Central memory CD8-positive, alpha-beta T cell (primary cell): ENCODE measurements at places on chromosomes 2 and 18.
A peak's percentile ranks its signal among the peaks of the same experiment; 100 is the strongest.

DNA sequence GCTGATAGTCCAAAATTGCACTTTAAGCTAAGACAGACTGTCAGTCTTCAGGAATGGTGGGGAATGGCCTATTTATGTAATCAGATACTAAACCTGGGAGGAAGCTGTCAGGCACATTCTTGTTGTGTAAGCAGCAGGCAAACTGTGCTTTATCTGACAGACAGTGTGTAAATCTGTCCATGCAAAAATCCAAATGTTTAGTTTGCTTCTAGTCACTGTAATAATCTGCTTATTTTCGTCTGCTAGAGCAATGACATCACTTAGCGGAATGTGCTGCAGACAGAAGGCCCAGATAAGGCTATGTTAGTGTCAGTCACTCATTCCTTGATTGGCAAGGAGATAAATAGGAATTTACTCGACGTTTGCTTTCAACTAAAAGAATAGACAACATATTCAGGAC lies 263.5 kb downstream of the ZNF407 start:
- no peak for DNase-seq

GRCh38 chr2:28292491-28292890 lies 100.2 kb upstream of the FOSL2 start:
- DNase-seq = no peak

DNA sequence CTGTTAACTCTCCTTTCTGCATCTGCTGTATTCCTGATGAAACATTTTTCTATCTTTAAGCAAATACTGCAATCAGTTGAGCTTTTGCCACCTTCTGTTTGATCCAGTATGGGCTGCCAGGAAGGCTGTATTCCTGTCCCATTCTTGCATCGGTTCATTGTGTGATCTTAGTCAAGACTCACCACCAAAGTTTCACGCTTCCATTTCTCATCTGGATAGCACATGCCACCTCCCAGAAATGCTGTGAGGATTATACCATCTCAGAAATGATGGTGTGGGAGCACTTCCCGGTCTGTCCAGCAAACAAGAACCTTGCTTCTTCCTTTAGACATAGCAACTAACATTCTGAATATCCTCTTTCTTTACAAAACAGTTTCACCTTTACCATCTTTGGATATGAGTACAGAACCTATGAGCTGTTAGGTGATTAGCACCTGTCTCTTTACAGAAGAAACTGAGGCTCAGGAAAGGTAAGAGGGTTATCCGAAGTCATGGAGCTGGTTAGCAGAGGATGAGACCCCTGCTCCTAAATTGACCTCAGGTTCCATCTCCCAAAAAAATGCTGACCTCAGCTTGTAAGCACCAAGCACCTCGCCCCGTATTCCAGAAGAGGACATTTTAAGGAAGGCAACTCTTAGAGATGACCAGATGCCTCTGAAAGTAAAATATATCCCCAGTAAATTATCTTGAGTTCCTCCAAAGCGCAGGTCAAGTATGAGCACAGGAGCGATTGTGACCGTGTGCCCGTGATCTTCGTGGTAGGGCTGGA lies 56.8 kb downstream of the FEZ2 start:
- no peak for DNase-seq

DNA sequence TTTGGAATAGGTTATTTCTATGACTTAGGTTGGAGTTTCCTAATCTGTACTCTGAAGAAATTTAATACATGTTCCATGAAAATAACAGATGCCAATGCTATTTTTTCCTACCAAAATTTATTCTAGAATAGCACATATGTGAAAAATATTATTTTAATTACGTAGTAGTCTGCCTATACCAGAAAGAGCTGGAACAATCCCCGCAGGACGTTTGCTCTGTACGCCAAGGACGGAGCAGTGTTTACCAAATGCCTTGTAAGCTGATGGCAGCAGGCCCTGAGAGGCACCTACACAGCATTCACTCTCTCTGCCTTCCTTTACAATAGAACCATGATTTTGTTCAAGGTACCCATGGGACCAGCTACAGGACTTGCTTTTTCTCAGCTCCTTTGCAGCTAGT lies 16.8 kb upstream of the SLC1A4 start:
- no peak for DNase-seq

DNA sequence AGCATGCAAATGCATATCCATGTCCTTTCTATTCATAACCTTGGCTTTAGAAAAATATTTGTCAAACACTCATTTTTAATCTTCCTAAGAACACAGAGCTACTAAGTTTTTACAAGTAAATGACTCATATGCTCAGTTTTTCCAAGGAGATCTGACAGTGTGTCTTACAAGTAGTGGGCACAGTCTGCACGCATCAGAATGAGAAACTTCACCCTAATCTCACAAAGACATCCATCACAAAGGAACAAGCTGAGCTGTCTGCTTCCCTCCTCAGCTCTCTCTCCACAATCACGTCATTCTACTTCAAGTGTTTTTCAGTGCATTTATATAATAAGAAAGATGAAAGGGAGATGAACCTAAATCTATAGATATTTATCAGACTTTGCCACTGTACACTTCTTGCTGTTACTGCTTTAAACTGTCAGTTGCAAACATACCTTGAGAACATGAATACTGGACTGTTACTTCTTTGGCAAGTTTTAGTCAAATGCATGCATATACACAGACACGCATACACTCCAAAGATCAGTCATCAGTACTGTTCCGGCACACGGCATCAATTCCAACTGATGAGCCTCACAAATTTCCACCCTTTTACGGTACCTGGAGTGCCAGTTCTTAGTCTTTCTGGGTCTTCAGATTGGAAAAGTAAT lies 75.7 kb downstream of the RBMS1 start:
- DNase-seq = no peak

- no peak for DNase-seq
Measured at GRCh38 chr2:175168564-175168945, 552 bp upstream of the ATF2 start.

GRCh38 chr2:112059671-112060070 lies 4.6 kb downstream of the TMEM87B start:
- DNase-seq = no peak

GRCh38 chr2:10392951-10393639 lies 55.0 kb downstream of the ODC1 start:
- no peak for DNase-seq

DNA sequence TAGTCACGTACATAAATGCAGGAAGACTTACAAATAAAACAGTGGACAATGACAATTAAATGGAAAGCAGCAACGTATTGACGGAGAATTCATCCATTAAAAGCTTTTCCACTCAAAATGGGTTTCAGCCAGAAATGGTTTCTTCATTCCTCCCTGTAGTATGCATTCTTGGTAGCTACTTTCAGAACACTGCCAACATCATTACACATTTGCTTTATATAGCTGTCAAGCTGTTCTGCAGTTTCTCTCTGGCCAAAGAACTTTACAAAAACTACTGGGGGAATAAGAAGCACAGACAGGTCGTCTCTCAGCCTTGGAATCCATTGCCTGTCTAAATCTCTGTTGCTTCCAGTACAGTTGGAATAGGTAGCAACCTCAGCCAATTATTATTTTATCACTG lies 84.1 kb upstream of the NCKAP5 start:
- no peak for DNase-seq

- DNase-seq = no peak
Measured at GRCh38 chr18:45282101-45282812, 333.0 kb upstream of the SLC14A2 start.

DNA sequence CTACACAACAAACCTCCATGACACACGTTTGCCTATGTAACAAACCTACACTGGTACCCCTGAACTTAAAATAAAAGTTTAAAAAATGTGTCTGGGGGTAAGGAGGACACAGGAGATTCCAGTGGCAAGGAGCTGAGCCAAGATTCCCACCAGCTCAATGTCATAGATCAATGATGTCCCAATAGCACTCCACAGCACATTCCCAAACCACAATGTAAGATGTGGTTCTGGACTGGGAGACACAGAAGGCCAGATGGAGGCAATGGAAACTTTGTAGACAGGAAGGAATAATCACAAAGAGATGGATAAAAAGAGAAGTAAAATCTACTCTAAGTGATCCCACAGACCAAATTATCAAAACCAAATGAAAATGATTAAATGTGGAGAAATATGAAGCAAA lies 312.4 kb upstream of the SOX11 start:
- DNase-seq = no peak

DNA sequence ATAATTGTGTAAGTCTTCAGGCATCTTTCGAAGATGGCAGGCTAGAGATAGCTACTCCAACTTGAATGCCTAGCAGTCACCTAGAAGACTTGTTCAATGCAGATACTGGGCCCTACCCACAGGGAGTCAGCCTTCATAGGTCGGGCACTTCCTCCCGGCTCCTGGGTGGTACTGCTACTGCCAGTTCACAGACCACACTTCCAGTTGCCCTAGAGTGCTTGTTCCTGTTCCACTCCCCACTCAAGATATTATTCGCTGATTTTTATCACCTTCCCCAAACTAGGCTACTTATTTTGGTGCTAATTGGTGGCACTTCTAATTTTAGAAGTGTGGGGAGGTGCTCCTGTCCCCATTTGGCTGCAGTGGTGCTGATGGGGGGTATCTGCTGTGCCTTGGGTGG lies 34.2 kb downstream of the INPP4A start:
- no peak for DNase-seq

- DNase-seq = no peak
Measured at GRCh38 chr18:51575171-51575570, 377.7 kb upstream of the MEX3C start.

DNA sequence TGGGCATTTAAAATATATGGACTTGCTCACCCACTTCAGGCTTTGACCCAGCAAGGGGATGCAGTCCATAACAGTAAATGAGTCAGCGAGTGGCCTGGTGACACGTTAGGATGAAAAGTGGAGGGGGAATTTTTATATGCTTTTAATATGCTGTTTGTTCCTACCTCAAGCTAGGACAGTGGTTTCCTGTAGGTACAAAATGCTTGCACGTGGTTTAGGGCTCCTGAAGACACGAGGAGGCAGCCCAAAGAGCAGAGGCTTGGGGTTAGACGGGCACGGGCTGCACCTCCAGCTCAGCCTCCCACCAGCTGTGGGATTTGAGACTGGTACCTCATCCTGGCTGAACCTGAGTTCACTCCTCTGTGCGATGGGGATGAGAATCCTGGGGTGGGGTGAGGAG lies 306.2 kb upstream of the CXCR4 start:
- DNase-seq = peak; percentile 11

DNA sequence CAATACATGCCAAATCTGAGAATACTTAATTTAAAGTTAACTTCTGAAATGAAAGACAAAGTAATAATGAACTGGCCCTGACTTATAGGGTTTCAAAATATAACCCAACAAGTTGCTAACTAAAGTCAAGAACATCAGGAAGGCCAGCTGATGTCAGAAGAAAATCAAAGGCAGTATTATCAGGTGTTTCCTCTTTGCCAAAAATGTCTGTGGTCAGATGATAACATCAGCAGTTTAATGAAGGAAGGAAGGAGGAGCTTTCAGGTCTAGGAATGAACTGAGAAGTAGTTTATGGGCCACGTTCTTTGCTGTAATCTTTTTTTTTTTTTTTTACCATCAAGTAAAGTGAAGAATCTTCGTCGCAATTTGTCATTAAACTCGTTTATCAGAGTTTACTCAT lies 40.9 kb downstream of the CDH2 start:
- DNase-seq = no peak

DNA sequence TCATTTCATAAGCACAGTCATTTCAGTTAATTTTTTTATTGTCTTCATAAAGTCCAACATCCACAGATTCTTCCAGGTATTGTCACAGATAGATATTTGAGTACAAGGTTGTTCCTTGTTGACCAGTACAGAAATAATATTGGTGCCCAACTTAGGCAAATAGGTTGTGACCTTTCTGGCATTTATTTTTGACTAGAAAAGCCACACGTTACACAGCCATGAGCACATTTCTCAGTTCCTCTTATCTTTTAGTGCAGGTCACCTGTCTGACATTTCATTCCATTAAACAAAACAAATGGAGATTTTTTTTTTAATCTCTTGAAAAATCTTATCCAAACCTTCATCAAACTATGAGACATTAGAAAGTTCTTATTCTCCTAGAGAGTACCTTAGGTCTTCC lies 428.8 kb downstream of the ZNF521 start:
- no peak for DNase-seq

- no peak for DNase-seq
Measured at GRCh38 chr2:241161646-241162281, 11.5 kb downstream of the PPP1R7 start.

- DNase-seq = no peak
Measured at GRCh38 chr2:240333985-240334384, 101.5 kb upstream of the GPC1 start.

DNA sequence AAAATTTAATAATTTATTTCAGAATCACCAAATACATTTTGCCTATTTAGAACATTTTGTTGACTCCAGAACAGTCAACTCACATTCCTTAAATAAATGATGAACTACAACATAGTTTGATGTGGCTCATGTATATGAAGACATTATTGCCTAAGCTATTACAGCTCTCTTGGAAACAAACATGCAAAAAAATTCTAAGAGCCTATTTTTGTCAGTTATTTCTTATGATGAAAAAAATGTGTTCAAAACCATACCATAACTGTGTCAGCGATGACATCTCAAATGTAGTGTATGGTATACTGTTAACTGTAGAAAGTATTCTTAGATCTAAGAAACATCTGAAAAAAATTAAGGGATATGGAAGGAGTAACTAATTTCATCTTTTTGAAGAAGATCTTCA lies 6.3 kb upstream of the EMILIN2 start:
- DNase-seq = no peak

DNA sequence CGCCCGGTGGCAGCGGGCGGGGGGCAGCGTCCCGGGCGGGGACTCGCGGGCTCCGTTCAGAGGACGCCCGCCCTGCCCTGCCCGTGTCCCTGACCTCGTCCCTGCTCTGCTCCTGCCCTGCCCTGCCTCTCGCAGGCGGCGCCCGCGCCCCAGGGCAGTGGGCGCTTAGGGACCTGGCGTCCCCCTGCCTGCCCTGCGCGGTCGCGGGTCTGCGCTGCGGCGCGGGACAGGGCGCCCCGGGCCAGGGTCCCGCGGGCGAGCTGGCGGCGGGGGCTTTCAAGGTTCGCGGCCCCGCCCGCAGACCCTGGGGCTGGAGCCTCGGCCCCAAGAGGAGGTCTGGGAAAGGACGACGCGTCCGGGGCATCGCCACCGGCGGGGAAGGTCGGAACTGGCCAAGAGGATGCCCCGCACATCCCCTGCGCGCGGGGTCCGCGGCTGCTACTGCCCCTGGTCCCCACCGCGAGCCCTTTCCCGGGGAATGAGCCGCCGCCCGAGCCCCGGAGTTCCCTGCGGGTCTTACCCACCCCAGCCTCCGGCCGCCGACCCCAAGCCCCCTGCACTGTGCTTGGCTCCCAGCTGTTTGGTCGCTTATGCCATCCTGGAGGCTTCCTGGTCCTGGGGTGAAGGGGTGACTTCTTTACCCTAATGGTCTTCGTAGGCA lies 679 bp downstream of the RNF144A start:
- DNase-seq = no peak
